NCI-H2227 treated with DMSO at 0.1 percent for 48 hours (cell line): ENCODE measurements at places on chromosomes 5 and 9.
A peak's percentile ranks its signal among the peaks of the same experiment; 100 is the strongest.

DNA sequence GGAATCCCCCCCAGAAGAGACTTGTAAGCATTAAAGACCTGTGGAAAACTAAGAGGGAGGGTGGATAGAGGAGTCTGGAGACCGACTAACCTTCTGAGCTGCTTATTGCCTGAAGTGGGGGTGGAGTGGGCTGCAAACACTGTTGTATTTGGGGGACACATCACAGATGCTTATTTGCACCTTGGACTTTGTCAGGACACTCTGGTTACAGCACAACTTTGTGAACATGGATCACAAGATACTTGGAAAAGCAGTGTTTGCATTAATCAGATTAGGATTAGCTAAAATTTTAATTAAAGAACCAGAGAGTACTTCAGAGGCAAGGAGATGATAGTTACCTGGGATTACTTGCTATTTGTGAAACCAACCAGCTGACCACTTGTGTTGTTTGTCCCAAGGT, 30.9 kb downstream of the TMC1 start:
- DNase-seq: no peak

DNA sequence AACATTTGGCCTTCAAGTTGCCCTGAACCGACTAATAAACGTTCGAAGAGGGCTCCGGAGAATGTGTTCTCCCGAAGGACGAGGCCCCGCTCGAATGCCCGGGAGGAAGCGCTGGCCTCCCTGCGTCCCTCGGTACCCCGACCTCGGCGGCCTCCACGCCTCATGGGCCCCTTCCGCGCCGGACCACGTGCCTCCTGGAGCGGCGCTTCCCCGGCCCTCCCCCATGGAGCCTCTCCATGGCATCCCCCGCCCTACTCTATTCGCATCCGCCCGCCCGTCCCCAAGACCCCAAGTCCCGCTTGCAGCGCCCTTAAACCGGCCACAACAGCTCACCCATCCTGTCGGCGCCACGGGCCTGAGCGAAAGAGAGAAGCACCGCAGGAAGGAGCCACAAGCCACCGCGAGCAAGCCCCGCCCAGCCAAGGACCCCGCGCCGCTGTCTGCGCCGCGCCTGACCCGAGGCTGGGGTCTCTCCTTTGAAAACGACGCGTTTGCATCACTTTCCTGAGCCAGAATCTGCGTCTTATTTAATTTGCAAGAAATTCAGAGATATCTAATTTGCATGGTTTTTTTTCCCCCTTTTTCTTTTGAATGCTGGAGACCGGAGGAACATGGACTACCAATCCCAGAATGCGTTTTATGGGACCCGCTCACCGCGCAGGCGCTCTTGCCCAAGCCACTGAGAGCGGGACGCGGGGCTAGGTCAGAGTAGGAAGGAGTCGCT, at the start of gene RPS23:
RPS23 (minus strand) TSS at position 368 of the 724 bp plus-strand sequence; CDS start at position 337, 31 bp downstream.
- peak; percentile 79 for DNase-seq

GRCh38 chr5:18311266-18311665, 677.0 kb downstream of the TAF11L14 start:
- DNase-seq: no peak

- no peak for DNase-seq
These were observed 35.0 kb upstream of the SLC6A3 start for GRCh38 chr5:1480217-1480616.

GRCh38 chr5:55051357-55051756, 27.3 kb downstream of the GZMK start:
- DNase-seq: no peak

GRCh38 chr5:139076111-139076510, 122.1 kb downstream of the SIL1 start:
- DNase-seq: no peak

- no peak for DNase-seq
These were observed 44.9 kb downstream of the SHB start for GRCh38 chr9:38024036-38024681.

GRCh38 chr9:69495296-69495695, 170.3 kb downstream of the ENTREP1 start:
- DNase-seq: no peak

- no peak for DNase-seq
These were observed 218.4 kb downstream of the FSTL4 start for GRCh38 chr5:133393776-133394476.

DNA sequence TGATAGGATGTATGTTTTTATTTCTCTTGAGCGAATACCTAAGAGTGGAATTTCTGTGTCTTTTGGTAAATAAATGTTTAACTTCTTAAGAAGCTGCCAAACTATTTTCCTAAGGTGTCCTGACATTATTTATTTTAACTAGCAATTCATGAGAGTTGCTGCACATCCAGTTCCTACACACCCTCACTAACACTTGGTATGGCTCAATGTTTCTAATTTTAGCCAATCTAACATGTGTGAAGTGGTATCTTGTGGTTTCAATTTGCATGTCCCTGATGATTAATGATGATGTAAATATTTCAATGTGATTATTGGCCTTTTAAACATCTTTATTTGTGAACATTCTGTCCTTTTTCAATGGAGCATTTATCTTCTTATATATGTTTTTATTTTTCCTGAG, 2095.5 kb upstream of the C9orf72 start:
- DNase-seq: no peak

- no peak for DNase-seq
These were observed 56.5 kb downstream of the JAK2 start for GRCh38 chr9:5041390-5042115.

- no peak for DNase-seq
These were observed 12.7 kb upstream of the GFPT2 start for GRCh38 chr5:180365829-180366228.

DNA sequence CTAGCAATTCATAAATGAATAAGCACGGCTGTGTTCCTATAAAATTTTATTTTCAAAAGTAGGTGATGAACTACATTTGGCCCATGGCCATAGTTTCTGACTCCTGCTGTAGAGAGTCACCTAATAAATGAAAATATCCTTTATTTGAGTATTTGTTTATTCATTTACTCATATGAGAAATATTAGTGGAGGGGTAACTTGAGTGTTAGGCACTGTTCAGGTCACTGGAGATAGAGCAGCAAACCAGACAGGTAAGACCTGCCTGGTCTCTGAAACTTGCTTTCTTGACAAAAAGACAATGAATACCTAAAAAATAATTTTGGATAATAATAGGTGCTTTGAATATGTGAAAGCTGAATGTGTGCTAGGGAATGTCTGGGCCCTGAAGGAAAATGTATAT, 68.8 kb downstream of the YIPF5 start:
- no peak for DNase-seq

GRCh38 chr5:154517181-154517580, 39.2 kb upstream of the HAND1 start:
- DNase-seq: no peak

- no peak for DNase-seq
These were observed 8.7 kb upstream of the CDKN2AIPNL start for GRCh38 chr5:134420343-134420742.

- DNase-seq: no peak
These were observed 8.7 kb upstream of the CAPSL start for GRCh38 chr5:35947085-35947484.

DNA sequence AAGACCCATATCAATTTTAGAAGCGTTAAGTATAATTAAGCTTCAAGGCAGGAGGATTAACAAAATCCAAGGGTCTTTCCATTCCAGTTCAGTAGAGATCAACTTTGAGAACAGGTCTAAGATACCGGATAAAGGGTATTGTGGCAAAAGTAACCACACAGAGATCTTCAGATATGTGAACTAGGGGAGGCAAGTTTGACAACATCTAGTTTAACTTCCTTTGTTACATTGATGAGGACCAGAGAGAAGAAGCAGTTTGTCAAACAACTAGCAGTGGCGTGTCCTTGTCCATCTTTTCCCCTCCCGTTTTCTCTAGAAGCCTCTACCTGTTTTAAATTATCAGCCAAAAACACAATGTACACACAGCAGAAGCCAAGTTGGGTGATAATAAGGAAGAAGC, 8.6 kb downstream of the SLC36A2 start:
- DNase-seq: no peak

- DNase-seq: no peak
These were observed 2.9 kb downstream of the NPDC1 start for GRCh38 chr9:137042751-137043727.

DNA sequence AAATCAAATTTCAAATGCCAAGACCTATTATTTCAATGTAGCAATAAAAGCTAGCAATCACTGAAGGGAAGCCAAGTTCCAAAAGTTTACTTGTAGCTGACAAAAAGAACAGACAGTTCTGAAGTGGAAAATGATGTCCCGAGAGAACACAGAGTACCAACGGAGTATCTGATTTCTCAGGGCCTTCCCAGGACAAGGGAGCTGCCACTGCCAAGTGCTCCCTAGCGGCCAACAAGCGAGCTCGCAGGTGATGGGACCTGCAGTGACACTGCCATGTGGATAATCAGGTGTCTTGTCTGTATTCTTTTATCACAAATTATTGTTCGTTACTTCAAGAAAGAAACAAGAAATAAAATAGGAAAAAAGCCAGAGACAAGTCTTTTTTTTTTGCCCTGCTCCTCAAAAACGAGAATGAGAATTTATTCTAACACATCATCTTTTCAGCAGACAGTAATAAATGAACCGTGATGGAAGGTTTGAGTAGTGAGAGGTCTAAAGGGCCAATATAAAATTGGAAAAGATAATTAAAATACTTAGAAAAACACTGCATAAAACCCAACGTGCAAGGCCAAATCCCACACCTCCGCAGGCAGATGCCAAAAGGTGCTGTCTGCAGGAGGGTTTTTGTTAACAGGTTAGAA, 159.4 kb downstream of the MYO10 start:
- DNase-seq: peak; percentile 40

DNA sequence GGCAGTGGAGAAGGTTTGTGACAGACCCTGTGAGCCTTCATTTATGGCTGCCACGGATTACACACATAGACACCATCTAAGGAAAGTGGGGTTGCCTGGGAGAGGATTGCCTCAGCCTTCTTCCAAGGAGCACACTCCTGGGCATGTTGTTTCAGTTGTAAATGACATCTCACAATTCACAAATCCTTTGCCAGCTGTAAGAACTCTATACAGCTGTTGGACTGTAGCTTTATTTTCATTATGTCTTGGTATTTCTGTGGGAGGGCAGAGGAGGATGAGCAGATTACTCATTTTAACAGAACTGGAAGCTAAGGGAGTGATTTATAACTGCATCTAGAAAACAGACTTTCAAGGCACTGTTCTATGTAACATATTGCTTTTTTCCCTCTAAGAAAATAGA, 25.6 kb downstream of the MELK start:
- no peak for DNase-seq

GRCh38 chr5:163503106-163504078, 2.0 kb upstream of the MAT2B start:
- DNase-seq: peak; percentile 65

- DNase-seq: no peak
These were observed 96.3 kb downstream of the KIAA0825 start for GRCh38 chr5:94522117-94522516.

DNA sequence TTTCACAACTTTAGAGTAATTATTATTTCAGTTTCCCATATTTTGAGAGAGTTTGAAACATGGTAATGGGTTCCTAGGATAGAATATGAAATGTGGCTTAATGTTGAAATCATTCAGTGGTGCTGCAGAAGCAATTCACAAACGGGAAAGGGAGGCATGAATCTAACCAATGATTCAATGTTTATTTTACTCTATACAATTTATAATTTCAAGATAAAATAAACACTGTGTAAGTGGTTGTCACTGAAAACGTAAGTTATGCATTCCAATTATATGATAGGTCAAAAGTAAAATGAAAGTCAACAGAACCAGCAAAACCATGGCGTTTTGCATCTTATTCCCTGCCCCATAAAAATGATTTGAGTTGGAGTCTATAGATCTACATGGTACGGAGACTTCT, 1207.1 kb upstream of the CDH18 start:
- DNase-seq: no peak

GRCh38 chr5:81837667-81838306, 86.9 kb upstream of the SSBP2 start:
- DNase-seq: no peak

DNA sequence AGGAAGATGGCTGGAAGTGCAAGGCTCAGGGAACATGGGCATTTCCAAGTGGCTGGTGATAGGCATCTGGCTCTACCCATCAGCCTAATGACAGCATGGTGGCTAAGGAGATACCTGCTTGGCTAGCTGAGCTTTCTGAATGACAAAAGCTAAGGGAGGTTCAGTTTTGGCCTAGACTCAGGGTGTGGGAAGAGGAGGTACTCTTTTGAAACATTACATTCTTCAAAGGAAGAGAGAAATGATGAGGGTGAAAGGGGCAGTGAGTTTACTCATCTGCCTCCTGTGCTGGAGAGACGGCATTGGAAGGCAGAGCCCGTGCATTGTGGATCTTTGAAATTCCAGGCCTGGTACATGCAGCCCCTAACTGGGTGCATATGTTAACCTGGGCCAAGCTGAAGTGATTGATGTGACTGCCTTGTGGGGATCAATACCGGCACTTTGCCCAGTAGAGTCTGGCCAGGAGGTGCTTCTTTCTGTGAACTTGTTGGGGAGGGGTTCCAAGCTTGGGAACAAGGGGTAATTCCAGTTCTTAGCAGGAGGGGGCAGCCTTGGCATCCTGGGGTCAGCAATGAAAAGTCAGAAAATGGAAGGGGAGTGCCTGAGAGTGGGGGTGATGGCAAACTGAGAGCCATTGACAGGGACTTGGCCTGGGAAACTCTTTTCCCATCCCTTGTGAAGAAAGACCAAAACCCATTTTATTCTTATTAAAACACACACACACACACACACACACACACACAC, 108.6 kb downstream of the ACER2 start:
- DNase-seq: no peak

GRCh38 chr9:127968700-127969383, 11.9 kb downstream of the EEIG1 start:
- no peak for DNase-seq

DNA sequence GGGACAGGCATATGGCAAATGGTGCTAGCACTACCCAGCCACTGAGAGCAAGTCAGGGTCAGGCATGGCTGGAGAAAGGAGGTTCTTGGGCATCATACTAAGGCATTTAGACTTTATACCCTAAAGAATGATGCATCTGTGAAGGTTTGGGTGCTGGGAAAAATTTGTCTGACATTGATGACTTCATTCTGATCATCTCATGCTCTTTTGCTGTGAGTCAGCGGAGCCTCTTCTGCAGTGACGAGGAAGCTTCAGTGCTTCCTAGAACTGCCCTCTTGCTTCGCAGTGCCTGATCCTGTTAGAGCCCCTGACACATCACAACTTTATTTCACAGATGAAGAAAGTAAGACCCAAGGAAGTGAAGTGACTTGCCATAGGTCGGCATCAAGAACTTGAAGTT, 266.6 kb upstream of the GAS1 start:
- DNase-seq: no peak
